ENCODE measurements at places on chromosomes 11 and 22.

DNA sequence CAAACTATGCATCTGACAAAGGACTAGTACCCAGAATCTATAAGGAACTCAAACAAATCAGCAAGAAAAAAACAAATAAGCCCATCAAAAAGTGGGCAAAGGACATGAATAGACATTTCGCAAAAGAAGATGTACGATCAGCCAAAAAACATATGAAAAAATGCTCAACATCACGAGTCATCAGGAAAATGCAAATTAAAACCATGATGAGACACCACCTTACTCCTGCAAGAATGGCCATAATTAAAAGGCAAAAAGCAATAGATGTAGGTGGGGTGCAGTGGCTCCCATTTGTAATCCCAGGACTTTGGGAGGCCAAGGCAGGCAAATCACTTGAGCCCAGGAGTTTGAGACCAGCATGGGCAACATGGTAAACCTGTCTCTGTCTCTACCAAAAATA, 10.4 kb upstream of the OR10V1 start:
- DNase-seq = no peak

GRCh38 chr11:29135504-29135903, 881.3 kb downstream of the KCNA4 start:
- peak; percentile 77 for DNase-seq

DNA sequence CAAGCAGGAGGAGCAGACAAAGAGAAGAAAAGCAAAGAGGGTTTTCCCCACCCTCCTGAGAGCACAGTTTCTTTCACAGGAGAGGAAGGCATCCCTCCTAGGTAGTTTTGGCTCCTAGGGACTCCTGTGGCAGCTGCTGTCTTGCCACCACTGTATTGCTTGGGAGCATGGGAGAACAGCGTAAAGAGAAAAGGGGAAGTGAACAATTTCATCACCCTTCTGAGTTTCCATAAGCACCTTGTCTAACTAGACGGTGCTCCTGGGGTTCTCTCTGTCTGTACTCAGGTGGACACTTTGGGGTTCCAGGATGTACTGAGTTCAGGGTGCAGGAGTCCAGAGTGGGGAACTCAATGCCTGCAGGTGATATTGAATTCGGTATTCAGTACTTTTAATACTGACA, 1430.5 kb downstream of the TBC1D22A start:
- DNase-seq = no peak

DNA sequence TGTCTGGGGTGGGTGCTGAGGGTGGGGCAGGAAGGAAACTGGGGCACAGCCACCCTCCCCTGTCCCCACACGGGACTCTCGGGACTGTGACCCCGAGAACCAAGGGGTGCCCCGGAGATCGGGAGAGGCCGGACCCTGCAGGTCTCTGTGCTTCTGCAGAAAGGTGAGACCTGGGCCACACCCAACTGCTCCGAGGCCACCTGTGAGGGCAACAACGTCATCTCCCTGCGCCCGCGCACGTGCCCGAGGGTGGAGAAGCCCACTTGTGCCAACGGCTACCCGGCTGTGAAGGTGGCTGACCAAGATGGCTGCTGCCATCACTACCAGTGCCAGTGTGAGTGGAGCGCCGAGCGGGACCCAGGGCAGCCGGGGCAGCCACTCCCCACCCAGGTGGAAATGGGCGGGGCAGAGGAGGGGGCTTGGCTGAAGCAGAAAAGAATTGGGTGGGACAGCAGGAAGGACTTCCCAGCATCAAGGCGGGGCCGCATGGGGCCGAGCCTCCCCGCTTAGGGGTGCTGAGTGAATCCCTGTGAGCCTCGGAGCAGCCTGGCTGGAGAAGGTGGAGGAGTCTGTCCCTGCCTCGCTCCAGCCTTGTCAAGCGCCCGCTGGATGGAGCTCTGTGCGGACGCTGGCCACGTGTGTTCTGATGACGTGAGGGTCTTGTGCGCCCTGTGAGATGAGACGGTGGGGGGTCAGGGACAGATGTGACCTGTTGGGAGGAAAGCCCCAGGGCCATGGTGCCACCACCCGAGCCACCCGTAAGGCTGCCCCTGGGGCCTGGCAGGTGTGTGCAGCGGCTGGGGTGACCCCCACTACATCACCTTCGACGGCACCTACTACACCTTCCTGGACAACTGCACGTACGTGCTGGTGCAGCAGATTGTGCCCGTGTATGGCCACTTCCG, 29.3 kb upstream of the MUC5B start:
- no peak for DNase-seq

DNA sequence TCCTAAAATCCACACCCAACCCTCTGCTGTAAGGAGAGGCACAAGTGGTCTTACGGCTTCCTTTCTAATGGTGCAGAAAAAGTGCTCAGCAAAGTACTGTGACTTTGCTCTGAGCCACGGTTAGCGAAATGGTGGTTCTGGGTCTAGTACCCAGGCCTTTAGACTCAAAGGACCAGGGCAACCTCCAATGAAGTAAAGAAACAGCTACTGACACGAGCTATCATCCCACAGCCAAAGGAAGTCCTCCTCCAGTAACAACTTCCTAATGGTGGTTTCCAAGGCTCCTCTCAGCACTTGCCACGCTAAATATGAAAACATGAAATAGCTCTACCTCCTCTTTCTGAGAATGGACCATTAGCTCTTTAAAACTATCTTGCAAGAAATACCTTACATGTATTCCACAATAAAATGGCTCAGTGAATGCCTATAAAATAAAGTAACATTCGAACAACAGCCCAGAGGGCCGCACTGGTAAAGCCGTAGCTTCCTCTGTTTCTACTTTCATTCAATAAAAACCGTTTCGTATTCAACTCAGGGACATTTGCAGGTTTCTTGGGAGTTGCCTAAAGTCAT, 122.4 kb downstream of the ETS1 start:
- no peak for DNase-seq

GRCh38 chr11:15956302-15956701, 400.0 kb downstream of the SOX6 start:
- DNase-seq = no peak

DNA sequence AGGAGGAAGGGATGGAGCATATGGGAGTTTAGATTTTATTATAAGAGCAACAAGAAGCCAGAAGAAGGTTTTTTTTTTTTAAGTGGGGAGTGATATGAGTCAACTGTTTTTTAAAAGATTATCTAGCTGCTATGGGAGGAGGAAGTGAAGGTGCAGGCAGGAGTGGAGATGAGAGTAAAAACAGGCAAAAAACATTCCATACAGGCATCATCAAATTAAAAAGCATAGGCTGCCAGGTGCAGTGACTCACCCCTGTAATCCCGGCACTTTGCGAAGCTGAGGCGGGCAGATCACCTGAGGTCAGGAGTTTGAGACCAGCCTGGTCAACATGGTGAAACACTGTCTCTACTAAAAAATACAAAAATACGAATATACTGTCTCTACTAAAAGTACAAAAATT, 368.4 kb upstream of the MTNR1B start:
- no peak for DNase-seq

DNA sequence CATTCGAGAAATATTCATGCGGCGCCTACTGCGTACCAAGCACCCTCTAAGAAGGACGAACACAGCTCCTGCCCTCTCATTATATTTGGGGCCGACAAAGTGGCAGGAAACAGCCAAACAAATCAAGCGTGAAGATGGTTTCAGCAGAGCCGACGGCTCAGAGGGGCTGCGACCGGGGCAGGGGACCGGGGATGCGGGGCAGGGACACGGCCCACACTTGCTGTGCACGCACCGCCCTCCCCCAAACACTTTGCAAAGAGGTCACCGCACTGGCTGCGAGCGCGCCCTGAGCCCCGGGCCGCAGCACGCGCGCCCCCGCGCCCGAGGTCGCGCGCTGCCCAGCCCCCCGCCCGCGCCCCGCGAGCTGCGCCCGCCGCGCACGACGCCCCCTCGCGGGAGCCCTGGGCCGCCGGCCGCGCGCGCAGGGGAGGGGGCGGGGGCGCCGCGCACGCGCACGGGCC, 255 bp upstream of the SYNGR1 start:
- DNase-seq = no peak

GRCh38 chr11:1049911-1050580, 13.5 kb upstream of the MUC6 start:
- DNase-seq = no peak

GRCh38 chr11:69251639-69252489, 42.1 kb upstream of the MYEOV start:
- no peak for DNase-seq

GRCh38 chr11:20310596-20311394, 52.7 kb upstream of the HTATIP2 start:
- no peak for DNase-seq

GRCh38 chr11:13119941-13120520, 110.9 kb downstream of the RASSF10 start:
- no peak for DNase-seq

GRCh38 chr11:3955299-3955665, 99.8 kb downstream of the STIM1 start:
- no peak for DNase-seq

- no peak for DNase-seq
Measured at GRCh38 chr22:27525711-27526110, 275.8 kb downstream of the MN1 start.

GRCh38 chr11:44067266-44067665, 1.2 kb downstream of the ACCS start:
- no peak for DNase-seq

DNA sequence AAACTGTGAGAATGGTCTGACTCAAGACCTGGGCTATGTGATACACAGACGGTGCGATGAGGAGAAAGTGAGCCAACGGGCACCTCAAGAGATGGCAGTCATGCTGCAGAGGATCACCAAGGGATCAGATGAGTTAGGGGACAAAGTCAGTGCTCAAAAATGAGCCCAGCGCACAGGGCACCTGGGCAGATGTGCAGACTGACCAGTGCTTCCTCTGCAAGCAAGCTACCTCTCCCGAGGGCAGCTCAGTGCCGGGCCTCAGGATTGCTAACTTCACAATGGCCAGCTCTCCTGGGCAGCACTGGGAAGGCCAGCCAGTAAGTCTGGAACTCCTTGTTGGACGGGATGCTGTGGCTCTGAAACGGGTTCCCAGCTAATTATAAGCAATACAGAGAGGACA, 15.3 kb downstream of the HDHD5 start:
- no peak for DNase-seq

DNA sequence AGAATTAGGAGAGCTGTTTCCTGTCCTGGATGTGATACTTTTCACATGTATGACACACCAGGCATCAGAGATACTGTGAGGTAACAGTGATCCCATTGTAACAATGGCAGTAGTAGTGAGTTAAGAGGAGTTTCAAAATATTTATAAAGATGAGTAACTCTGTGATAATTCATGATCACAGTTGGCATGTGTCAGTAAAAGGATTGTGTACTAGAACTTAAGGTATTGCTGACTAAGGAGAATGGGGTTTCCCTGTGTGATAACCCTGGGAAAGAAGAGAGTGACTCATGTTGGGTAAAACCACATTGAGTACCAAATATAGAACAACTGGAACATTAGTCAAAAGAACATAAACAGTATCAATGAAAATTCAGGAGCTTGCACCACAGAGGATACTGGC, 22.9 kb upstream of the SLC5A1 start:
- peak; percentile 78 for DNase-seq

DNA sequence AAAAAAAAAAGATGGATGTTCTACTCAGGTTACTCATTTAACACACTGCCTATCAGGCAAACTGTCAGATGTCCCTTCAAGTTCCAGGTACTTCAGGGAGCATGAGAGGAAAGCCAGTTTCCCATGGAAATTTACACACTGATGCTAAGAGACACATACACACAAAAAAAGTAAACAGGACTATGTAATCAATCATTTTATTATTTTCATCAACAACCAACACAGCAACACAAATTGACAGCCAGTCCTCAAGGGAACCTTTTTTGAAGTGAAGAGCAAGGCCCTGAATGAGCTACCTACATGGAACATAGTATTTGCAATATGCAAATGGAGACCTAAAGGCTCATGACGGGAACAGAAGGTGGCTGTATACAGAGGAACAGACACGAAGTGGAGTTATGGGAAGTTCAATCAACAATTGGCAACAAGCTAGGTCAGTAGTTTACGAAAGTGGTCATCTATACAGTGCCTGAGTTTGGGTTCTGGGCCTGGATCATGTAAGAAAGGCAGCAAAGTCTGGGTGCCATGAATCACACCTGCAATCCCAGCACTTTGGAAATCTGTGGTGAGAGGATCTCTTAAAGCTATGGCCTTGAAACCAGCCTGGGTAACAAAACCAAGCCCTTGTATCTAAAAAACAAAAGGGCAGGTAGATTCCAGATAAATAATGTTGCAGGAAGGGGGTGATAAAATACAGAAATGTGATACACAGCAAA, 12.6 kb upstream of the WDR74 start:
- no peak for DNase-seq
